Erythroblast (primary cell): ENCODE measurements at places on chromosomes 12 and 14.

DNA sequence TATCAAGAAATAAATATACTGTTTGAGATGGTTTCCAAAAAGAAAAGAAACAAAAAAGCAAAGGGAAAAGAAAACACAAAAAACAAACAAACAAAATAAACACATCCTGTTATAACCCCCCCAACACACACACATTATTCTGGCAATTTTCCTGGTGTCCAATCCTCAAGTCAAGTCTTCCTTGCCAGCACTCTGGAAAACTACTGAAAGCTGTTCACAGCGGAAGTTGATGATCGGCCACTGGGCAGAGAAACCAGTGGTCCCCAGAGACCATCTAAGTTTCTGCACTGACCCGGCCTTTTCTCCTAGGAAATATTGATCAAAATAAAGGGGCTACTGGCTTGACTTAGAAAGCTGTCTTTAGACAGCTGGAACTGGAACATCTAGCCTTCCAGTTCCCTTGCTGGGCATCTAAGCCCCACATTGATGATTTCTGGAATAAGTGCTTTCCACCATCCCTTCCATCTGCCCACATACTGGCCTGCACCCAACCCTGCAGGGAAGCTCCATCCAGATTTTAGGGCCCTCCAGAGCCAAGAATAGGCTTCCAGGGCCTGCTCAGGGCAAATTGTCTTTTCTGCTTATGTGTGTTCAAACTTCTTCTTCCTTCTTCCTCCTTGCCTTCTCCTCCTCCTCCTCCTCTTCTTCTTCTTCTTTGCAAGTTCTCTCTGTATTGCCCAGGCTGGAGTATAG, 11.6 kb upstream of the PPP1CC start:
- no peak for DNase-seq

DNA sequence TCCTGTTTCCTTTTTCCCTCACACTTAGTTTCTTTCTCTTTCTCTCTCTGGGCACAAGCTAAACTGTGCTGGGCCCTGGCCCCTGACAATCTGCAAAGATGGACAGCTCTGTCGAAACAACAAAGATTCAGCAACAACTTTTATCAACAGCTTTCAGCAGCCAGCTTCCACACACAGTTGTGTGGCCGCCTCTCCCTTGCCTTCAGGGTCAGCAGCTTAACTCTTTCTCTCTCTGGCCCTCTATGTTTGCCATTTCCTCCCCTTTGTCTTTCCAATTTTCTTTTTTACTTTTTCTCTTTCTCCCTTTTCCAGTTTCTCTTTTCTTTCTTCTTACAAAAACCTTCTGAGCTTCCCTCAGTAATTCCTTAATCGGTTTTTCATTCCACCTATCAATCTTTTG, 43.3 kb downstream of the IQSEC3 start:
- no peak for DNase-seq

DNA sequence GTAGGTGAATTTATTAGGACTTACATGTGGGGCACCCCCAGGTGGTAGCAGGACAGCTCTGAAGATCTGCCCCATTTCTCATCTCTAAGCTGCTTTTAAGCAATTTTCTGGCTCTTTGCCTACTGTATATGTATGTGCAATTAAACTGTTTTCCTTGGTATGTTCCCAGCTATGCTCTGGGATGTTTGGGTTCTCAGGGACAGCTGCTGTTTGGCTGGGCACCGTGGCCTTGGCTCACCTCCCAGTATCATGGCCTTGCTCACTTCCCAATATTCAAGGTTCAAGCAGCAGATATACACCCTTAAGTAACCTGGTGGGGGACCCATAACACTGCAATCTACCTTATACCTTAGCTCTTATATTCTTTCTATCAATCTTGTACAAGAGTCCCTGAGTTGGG, 53.7 kb upstream of the KITLG start:
- no peak for DNase-seq

- DNase-seq = no peak
These were observed 316.0 kb downstream of the RAD51B start for GRCh38 chr14:68135566-68135965.

- no peak for DNase-seq
These were observed 393 bp downstream of the SYT1 start for GRCh38 chr12:78864870-78865463.

- no peak for DNase-seq
These were observed 10.5 kb upstream of the NR2C1 start for GRCh38 chr12:95083938-95084337.

DNA sequence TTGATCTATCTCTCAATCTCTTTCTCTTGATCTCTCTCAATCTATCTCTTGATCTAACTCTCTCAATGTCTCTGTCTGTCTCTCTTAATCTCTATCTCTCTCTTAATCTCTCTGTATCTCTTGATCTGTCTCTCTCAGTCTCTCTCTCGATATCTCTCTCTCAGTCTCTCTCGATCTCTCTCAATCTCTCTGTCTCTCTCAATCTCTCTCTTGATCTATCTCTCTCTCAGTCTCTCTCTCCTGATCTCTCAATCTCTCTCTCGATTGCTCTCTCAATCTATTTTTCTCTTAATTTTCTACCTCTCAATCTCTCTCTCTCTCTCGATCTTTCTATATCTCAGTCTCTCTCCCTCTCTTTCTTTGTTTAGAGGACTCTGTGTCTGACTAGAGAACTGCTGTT, 126.7 kb downstream of the BCL11B start:
- DNase-seq = no peak

DNA sequence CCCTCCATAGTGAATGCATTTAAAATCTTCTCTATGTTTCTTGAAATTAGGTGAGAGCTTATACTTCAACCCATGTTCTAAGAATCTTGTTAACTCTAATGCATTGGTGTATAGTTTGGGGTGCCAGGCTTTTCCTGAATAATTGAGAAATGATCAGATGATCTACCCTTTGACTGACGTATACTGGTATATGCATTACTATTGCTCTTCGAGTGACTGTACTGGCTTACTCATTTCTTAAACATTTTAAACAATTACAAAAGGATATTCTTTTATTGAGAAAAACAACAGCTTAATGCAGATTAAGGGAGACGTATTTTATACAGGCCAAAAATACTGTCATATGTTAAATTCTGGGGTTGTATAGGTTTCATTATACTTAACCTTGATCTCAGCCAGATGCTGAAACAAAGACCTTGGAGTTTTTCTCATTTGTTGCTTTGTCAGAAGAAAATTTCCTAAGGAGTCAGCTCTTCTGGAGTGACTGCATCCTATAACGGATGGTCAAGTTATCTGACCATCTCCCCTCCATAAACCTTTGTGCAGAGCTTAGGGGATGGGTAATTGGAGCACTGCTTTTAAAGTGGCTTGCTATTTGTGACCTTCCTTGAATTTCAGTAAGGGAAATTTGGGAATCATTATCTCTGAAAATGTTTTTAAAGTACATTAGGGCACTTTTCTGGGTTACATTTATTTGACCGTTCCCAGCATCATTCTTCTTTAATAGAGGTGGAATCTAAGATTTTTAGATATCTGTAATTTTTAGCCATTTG, 507.6 kb downstream of the PCNX1 start:
- DNase-seq = no peak

DNA sequence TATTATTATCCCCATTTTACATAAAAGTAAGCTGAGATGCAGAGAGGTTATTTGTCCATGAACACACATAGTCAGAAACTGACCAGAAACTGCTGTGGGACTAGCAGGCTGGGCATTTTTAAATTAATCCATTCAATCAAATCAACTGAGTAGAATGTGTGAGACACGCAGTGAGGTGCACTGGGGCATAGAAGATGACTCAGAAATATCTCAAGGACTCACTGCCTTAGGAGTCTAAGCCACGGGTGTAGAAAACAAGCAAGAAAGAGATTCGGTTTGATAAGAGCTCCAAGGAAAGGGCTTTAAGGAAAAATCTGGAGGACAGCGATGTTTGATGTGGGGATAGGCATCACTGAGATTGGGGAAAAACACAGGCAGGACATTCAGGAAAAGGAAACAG, 127.8 kb downstream of the ANO2 start:
- DNase-seq = no peak
